ENCODE measurements at places on chromosomes 5 and 9.

GRCh38 chr5:79834098-79834753 is 144.6 kb downstream of the CMYA5 start:
- DNase-seq = no peak

- DNase-seq = no peak
These were observed 785.0 kb downstream of the PRELID2 start for GRCh38 chr5:145050181-145050580.

DNA sequence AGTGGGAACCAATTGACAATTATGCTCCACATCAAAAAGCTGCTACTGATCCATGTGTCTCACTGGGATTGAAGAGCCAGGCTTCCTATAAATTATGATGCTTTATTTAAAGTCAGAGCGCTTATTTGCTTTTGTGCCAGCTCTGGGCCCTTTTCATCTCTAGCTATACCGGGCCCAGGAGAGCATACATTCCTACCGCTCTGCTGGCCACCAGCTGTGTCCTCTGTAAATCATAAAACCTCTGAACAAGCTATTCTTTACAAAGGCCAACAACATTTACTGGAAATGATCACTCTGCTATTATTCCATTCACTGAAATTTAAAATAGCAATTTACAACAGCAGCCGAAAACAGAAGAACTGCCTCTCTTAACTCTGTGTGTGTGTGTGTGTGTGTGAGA is 86.6 kb downstream of the ZNF608 start:
- no peak for DNase-seq

DNA sequence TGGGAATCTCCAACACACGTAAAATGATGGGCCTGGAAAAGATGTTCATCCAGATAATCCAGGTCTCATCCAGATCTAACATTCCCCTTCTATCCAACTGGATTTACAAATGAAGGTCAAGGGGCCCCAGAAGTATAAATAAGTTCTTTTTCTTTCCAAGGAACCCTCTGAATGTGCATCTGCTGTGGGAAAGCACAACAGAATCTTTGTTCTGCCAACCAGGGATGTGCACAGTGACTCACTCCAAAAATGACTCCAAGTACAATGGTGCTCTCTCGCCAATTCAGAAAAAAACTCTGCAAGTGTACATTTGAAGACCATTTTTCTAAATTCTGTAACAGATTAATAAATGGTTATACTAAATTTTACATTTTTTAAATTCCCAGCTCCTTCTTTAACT is 12.4 kb downstream of the RAPGEF6 start:
- DNase-seq = peak; percentile 35

GRCh38 chr5:164672931-164673694 is 1167.7 kb downstream of the MAT2B start:
- DNase-seq = no peak

GRCh38 chr5:131382407-131383395 is 118.8 kb downstream of the CDC42SE2 start:
- no peak for DNase-seq

DNA sequence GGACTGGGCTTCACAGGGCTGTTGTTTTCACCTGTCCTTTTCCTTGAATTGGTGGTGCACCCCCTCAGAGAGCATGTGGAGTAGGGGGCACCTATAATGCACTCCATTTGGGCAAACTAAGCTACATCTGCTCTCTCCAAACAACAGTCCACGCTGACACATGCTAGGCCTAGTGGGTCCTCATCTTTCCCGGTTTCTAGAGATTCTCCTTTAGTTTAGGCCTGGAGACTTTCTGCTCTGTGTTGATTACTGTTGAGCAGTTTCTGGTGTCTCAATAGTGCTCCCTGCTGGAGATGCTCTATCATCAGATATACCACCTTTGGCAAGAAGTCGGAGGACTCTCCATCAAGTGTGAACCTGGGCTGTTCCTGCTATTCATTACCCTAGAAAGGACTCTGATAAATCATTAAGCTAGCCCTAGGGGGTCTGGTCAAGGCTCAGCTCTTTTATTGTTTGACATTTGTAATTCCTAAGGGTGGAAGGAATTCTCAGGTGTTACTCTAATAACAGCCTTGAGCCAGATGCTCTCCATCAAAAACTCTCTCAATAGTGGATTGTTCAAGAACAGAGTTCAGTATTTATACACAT is 64.0 kb upstream of the FYB1 start:
- DNase-seq = no peak

DNA sequence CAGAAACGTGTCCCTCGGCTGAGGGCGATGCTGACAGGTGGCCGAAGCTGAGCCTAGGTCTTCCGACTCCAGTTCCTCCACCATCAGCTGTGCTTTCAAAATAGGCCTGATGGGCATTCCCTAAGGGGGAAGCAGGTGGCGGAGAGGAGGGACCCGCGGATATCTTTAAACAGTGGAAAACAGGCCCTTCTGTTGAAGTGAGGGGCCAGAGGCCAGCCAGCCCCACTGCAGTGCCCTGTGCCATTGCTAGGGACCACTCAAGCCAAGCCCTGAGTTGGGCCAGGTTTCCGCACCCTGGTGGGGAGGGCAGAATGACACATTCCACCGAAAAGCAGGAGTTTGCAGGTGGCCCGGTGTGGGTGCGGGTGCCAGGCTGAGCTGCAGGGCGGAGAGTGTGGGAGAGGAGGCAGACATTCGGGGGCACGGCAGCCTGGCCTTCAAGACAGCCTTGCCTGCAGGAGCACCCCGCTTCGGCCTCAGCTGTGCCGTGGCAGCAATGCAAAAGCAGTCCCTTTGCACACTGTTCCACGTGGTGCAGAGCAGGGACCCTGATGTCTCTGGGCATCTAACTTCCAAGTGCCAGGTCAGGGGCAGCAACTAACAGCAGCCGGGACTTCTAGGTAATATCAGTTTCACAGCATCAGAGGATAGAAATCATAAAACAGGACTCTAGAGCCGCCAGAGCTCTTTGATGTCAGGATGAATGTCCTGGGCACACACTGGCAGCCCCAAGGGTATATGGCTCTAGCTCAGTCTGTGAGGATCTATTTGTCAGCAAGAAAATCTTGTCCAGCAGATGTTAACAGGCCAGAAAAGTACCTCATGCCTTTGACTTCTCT is 17.2 kb downstream of the HNRNPH1 start:
- DNase-seq = no peak

- DNase-seq = no peak
These were observed 400 bp downstream of the TIFAB start for GRCh38 chr5:135451581-135452320.

DNA sequence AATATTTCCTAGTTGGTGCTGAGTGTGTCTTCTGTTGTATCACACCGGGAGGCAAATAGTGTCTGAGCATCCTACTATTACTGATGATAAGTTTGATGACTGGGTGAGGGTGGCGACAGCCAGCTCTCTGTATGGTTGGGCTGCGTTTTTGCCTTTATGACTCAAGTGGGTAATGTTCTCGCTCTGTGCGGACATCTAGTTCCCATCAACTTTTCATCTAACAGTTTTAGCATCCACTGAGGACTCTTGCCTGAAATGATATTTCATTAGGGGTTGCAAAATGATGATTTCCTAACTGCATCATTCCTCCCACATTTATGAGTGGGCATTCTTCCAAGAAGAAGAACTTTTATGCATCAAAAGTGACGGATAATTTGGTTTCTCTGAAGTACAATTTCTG is 26.5 kb downstream of the HMCN2 start:
- DNase-seq = no peak

- DNase-seq = no peak
These were observed 398.1 kb upstream of the IRX1 start for GRCh38 chr5:3197304-3198073.

DNA sequence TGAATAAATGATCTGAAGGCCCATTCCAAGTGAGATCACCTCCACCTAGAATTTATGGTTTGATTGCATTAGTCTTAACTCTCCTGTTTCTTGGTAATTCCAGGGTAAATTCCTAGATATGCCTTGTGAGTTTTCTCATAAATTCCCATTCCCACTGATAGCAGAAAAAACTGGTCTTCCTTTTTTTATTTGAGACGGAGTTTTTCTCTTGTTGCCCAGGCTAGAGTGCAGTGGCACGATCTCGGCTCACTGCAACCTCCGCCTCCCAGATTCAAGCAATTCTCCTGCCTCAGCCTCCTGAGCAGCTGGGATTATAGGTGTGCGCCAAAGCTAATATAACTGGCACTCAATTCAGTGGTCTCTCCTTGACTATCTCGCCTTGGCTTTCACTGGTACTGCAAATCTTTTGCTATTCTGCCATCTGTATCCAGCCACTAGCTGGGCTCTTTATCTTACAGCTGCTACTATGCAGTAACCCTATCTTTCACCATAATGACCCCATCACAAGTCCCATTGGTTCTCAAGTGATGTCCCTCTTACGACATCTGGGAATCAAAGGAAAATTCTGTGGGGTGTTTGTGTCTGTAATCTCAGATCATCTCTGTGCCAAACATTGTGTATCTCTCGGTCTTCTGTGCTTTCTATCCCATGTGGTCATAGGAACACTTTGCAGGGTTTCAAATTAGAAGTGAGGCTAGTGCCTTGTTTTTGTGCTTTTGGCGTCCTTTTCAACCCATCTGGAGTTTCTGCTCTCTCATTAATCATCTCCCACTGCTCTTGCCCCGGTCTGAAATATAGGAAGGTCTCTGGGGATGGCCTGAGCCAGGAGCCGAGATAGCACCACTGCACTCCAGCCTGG is 14.4 kb downstream of the HNRNPK start:
- DNase-seq = no peak

GRCh38 chr5:133398646-133399101 is 213.7 kb downstream of the FSTL4 start:
- DNase-seq = no peak

DNA sequence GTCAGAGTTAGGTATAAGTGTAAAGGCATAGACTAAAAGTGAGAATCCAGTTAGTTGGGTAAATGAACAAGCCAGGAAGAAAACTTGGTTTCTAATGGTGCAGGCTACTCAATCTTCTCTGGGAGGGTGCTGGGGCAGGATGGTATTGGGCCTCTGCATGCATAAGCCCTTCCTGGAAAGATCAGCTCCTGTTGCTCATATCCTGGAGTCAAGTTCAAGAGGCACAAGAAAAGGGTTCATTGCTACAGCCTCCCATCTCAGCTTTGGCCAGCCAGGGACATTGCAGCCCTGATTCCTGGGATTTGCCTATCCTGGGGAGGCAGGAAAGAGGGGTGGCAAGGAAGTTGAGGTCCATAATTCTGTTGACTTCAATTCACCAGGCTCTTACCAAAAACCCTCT is 40.7 kb upstream of the ATP6V1G1 start:
- no peak for DNase-seq

DNA sequence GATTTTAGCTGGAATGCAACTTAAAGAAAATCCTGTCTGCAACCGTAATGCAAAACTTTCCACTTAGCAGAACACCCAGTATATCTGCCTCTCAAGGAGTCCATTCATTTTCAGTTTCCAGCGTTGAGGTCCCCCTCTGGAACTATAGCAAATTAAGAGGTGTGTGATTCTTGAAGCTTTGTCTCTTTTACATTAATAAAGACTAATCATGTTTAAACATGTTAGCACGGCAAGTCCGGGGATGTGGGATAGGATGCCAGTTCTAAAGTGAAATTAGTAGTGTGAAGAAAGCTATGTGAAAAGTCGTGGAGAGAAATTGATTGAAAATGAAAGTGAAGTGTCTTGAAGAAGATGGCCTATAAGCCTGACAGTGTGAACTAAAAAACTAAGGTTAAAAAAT is 429.1 kb downstream of the NR2F1-AS1 start:
- DNase-seq = no peak

DNA sequence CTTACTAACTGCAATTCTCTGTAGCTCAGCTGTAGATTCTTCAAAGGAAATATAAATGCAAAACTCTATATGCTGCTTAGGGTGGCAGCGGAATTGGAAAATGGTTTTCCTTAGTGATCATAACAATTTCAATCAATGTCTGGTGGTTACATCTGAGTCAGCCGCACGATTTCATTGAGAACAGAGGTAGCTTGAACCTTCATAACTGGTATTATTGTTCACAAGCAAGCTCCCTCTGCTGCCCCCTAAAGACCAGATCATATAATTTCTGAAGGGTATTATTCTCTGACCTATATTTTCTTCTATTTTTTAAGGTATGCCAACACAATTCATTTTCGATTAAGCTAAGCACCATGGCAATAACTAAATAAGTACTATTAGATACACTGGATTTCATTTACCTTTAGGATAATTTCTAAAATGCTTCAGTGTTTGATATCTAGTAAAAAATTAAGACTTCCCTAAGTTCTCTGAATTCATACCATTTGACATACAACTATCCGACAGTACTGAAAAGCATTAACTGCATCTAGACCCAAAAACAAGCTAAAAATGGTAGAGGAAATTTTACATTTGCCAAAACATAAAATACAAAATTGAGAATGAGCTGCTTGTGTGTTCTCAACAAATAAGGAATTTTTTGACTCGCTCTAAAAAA is 181.1 kb upstream of the SPEF2 start:
- DNase-seq = no peak

GRCh38 chr5:31783731-31784130 is 144.8 kb downstream of the PDZD2 start:
- no peak for DNase-seq

DNA sequence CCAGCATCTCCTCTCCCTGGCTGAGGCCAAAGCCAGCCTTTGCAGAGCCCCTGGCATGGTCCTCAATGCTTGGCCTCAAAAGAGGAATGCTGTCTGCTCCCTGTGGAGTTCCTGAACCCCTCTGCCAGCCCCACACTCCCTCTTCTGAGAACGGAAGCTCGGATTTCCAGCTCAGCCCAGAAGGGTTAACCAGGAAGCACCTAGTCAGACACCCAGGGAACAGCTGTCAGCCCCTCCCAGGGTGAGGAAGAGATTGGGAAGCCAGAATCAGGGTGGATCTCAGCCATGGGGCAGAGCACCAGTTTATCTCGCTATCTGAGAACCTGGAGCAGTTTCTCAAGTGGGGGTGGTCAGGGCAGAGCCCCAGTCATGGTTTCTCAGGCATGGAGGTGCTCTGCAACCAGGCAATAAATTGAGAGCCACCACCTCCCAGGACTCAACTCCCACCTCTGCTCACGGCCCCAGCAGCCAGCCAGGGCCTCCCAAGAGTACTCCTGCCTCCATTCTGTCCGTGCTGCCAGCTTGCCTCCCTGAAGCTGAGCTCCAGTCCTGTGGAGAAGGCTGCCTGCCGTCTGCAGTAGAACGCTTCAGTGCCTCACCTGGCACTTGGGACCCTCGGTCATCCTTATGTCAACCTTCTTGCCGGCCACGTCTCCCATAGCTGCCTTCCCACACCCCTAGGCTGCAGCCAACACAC is 7.6 kb downstream of the FOXE1 start:
- no peak for DNase-seq

DNA sequence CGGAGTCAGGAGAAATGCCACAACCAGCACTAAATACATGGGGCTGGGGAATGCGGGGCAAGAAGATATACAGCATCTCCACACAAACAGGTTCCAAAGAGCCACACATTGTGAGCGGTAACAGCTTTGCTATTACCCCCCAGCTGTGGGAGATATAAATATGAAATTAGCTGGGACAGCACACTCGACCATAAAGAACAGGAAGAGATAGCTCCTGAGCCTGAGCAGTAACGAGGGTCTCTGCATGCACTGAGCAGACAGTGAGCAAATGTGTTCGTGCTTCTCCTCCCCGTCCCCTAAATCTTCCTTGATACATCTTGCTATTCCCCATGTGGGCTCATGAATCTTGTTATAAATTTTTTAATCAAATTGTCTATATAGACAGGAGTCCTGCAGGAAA is 53.1 kb downstream of the ADAMTS2 start:
- no peak for DNase-seq

All from anterior cingulate cortex (tissue), 58 donors.